ENCODE measurements at places on chromosomes 5 and 9.

DNA sequence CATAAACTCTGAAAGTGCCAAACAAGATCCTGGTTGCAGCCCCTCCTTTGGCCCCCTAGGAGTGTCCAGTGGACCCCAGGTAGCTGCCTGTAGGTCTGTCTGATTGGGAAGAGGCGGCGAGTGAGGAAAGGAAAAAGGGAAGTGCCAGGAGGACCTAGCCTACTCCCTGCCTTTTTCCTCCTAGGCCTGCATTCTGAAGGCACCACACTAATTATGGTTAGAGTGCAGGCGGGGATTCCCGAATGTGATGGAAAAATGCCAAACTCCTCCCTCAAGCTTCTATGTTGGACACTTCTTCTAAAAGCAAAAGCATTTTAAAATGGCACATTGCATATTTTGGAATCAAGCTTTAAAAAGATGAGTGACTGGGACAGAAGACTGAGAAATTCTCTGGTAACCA is 83.2 kb upstream of the SMIM15 start:
- DNase-seq: no peak

GRCh38 chr9:105158020-105158419 is 86.4 kb upstream of the SLC44A1 start:
- no peak for DNase-seq

GRCh38 chr5:109186759-109187158 is 223.0 kb downstream of the PJA2 start:
- no peak for DNase-seq

DNA sequence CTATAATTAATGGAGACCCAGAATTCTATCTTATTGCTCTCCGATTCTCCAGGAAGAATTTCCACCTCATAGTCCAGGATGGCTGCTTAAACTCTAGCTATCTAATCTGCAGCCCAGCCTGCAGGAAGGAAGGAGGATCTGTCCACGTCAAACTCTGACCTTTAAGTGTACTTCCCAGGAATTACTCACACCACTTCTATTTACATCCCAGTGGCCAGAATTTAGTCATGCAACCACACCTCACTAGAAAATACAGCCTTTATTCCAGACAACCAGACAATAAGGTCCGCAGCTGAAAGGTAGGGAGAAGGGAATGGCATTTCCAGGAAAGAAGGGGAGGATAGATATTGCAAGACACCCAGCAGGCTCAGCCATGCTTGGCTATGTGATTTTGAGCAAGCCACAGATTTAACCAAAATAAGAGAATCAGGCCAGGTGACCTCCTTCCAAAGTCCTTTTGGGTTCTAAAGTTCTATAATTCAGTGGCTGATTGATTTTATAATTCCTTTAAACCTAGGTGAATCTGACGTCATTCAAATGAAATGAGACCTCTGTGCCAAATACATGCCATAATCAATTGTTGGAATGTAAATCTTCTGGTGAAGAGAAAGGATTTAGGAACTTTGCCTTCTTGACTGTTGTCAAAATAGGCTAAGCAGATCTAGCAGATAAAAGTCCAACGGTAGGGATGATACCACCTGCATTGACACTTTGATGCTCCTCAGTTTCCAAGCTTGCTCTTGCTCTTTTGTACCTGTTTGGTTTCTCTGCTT is 3.7 kb upstream of the DENND1A start:
- no peak for DNase-seq

DNA sequence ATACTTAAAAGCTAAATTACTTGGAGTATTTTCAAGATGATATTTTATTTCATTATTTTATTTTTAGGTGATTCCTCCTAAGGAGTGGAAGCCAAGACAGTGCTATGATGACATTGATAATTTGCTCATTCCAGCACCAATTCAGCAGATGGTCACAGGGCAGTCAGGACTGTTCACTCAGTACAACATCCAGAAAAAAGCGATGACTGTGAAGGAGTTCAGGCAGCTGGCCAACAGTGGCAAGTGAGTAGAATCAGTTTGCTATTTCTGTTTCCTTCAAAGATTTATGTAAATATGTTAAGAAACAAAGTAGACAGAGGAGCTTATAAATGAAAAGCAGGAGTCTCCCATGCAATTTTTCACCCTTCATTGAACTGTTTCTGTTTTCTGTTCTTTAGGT is 47.8 kb downstream of the KDM4C start:
- no peak for DNase-seq

GRCh38 chr9:98225015-98225442 is 30.4 kb downstream of the TBC1D2 start:
- DNase-seq: no peak

DNA sequence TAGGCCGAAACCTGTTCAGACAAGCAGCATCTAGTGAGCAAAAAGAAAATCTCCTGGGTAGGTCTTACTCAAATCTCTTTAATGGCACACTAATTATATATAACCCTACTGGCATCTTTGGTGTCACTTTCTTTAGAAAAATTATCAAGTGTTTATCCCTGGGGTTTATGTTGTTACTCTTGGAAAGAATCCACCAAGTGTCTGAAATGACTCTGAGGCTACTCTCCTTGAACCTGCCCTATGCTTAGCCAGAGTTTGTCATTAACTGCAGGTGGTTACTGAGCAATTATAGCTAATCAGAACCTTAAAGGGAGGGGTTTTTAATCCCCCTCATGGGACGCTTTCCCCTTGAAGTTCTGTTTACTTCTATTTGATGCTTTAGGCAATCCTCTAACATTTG is 381.9 kb downstream of the PLK2 start:
- DNase-seq: no peak

GRCh38 chr5:20109326-20109725 is 121.3 kb upstream of the CDH18 start:
- no peak for DNase-seq

GRCh38 chr9:114223564-114224246 is 68.4 kb downstream of the COL27A1 start:
- no peak for DNase-seq

DNA sequence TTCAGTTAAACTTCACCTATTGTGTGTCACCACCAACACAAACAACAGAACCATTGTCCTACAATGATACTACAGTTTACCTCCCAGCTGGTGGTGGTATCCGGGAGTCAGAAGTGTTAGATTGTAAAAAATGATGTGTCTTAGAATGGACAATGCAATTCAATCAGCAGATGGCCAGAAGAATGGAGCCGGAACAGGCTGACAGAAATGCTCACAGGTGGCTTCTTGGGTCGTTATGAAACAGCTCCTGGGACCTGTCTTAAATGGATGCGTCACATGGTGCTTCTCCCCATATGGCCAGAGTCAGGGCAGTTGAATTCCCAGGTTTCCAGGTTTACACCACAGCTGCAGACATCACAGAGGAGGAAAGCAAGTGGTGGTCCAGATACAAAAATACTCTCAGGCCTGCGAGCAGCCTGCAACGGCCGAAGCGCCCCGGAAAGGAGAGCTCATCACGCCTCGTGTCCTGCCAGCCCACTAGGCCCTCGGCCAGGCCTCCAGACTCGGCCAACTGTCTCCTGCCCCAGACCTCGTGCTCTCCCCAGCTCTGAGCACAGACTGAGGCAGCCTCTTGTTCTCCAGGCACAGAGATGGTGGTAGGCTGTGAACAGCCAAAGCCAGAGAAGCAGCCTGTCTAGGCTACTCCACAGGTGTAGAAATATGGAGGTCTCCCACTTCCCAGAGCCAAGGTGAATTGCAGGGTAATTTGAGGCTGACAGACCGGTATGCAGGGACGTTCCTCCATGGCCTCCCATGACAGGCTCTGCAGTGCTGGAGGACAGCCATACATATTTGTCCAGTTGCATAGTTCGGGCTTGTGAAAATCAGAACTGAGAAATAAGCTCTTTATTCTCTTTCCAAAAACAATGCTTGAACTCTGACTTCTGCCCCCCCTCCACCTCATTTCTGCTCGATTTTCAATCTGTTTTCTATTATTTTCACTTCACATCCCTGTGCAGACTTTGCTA is 98.5 kb upstream of the SPATA31C2 start:
- no peak for DNase-seq

DNA sequence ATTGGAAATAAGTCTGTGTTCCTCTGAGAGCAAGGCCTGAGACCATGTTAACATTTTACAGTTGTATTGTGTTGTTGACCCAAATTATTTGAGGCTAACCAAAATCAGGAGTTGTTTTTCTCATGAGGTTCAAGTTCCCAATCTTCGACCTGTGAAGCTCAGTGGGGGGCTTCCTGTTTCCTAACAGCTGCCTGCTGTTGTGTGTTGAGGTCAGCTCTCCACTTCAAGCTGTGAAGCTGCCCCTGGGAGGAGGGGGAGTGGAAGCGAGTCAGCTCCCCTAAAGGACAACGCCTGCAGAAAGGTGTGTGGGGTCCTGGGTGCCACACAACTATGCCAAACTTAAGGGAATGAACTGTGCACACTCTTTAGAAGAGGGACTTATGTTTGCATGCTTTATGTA is 295.5 kb downstream of the IRX1 start:
- no peak for DNase-seq

GRCh38 chr5:62341783-62342475 is 35.9 kb downstream of the KIF2A start:
- peak; percentile 13 for DNase-seq

GRCh38 chr5:172102913-172103626 is 85.0 kb downstream of the STK10 start:
- DNase-seq: no peak

- no peak for DNase-seq
Measured at GRCh38 chr9:14529054-14529453, 164.2 kb downstream of the ZDHHC21 start.

DNA sequence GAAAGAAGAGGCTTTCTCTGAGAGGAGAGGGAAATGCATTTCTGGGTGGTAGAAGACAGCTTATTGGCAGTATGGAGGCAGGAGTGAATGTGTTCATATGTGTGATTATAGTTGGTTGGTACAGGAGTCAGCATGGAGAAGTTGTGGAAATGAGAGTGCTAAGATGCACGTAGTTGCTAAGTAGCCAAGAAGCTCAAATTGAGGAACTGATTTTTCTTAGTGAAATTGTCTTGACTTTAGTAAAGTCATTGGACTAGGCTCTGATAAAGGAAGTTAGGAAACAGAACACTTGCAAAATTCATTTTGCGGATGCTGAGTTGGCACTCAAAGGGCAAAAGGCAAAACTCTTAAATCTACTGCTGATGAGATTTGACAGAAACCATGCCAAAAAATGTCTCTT is 158.9 kb upstream of the VCAN start:
- no peak for DNase-seq

- no peak for DNase-seq
Measured at GRCh38 chr5:3622961-3623360, 27.3 kb downstream of the IRX1 start.

GRCh38 chr9:15416880-15417279 is 5.8 kb upstream of the SNAPC3 start:
- peak; percentile 32 for DNase-seq

DNA sequence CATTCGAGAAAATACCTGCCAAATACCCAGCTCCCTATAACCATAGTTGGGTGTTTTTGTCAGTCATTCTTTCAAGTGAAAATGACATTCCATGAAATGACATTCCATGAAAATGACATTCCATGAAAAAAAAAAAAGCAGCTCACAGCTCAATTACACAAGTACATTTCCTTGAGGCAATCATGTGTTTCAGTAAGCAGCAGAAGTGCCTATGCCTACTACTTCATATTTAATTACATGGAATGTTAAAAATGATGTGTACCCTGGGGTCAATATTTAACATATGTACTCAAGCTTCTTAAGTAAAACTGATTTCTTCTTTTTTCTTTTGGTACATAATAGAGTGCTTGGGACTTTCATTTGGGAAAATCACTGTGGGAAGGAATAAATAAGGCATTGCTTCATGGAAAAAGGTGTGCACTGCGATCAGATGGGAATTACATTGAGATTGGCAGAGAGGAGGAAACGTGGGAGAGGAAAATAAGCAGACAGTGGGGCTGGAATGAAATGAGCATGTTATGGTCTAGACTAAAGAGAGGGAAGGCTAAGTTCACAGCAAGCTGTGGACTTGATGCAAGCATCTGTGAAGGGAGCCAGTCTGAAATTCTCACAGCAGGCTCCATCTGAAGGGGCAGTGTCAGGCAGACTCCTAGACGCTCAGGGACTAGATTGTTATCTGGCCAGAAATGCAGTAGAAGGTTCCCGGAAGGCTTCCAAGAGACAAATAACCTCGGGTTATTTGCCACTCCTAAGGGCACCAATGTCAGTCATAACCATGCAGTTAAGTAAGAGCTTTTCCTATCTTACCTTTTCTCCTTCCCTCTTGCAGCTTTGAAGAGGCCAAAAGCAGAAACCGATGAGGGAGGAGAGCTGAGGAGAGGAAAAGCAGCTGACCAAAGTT is 15.2 kb upstream of the SPATA9 start:
- DNase-seq: no peak

DNA sequence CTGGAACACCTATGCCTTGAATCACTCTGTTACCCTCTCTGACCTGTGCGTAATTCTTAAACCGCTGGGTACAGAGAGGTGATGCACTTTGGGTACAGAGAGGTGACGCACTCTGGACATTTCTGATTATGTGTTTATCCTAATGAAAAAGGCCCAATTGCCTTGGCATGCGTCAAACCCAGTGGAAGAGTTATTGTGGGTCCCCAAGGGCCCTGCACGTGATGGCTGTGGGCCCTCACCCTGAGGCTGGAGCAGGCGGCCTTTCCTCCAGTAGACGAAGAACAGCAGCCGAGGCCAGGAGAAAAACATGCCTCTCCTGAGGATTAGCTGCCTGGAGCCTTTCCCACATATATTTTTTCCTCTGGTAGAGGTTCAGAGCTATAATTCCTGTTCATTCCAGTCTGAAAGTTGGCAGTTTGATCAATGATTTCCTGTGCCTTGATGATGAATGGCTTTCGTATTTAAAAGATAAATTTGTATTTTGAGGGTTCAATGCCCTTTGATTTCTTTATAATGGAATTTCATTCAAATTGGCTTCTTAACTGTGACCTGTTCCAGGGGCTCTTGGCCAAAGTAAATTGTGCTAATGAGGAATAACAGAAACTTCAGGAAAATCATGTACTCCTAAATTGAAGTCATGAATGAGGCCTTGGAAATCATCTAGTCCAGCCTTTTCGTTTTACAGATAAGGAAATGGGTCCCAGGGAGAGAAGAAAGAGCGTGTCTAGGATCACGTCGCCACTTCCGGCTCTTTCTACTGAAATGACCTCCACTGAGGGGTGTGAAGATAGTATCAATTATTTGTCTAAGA is 22.8 kb downstream of the ACER2 start:
- DNase-seq: no peak

- DNase-seq: no peak
Measured at GRCh38 chr5:167280111-167280510, 1011.3 kb upstream of the WWC1 start.

GRCh38 chr5:66839636-66840185 is 243.5 kb downstream of the MAST4 start:
- DNase-seq: no peak

DNA sequence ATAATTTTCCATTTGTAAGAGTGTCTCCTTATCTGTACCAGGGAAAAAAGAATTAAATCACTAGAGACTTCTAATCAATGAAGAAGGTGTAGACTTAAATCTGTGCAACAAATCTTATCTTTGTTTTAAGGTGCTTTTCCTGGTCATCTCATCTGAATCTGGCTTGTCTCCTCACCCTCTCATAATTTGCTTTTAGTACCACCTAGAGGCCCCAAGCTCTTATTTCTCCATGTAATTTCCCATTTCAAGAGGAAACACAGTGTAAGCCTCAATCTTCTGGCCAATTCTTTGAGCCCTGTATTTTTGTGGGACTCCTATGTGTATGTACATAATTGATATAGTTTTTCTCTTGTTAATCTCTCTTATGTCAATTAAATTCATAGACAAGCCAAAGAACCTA is 1975.3 kb upstream of the CDH6 start:
- DNase-seq: no peak

Data from CD4-positive, alpha-beta T cell treated with Interleukin-6 at 100 ng/mL for 8 hours (primary cell).